ENCODE measurements at places on chromosomes 13 and 19.

GRCh38 chr13:21326155-21327031 is 132.7 kb downstream of the ZDHHC20 start:
- no peak for DNase-seq

GRCh38 chr13:29718694-29719093 is 123.2 kb upstream of the SLC7A1 start:
- DNase-seq: no peak

- DNase-seq: no peak
Observed at GRCh38 chr13:87259479-87260083, 411.6 kb upstream of the SLITRK5 start.

- DNase-seq: no peak
Observed at GRCh38 chr13:32041429-32041828, 9.9 kb downstream of the FRY start.

GRCh38 chr19:12265921-12266704 is 28.6 kb downstream of the ZNF44 start:
- DNase-seq: no peak

DNA sequence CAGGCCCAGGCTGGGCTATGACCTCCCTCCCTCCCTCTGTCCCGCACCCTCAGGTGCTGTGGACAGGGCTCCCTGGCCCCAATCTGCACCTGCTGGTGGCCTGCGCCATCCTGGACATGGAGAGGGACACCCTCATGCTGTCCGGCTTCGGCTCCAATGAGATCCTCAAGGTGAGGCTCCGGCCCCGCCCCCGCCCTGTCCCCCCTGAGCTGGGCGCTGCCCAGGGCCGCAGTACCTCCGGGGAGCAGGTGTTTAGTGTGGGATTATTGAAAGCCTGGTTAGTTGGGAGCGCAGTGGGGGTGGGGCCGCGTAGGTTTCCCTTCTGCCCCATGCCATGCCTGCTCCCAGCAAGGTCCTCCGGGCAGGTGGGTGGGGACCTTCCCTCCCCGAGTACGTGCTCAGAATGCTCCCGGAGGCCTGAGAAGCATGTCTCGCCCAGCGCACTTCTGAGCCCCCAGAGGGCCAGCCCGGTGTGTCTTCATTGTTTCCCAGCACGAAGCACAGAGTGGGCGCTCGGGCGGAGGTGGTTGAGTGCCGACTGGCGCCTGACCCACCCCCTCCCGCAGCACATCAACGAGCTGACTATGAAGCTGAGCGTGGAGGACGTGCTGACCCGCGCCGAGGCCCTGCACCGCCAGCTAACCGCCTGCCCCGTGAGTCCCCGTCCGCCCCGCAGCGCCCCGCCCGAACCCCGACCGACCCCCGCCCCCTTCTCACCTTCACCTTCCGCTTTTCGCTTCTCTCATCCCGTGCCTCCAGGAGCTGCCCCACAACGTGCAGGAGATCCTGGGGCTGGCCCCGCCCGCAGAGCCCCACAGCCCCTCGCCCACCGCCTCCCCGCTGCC is 8.8 kb downstream of the IL4I1 start:
- DNase-seq: no peak

- no peak for DNase-seq
Observed at GRCh38 chr19:10892256-10892655, 20.9 kb downstream of the CARM1 start.

- DNase-seq: no peak
Observed at GRCh38 chr13:95406176-95406575, 104.9 kb upstream of the ABCC4 start.

DNA sequence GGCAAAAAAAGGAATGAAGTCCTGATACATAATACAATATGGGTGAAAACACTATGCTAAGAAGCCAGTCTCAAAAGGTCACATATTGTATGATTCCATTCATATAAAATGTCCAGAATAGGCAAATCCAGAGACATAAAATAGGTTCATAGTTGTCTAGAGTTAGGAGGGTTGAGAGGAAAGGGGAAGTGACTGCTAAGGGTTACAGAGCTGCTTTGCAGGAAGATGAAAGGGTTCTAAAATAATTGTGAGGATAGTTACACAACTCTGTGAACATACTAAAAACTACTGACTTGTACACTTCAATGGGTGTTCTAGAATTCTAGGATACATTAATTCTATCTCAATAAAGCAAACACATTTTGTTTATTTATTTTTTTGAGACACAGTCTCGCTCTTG is 25.7 kb downstream of the CAB39L start:
- DNase-seq: no peak

GRCh38 chr19:49875857-49876421 is 1.2 kb downstream of the AKT1S1 start:
- DNase-seq: no peak

DNA sequence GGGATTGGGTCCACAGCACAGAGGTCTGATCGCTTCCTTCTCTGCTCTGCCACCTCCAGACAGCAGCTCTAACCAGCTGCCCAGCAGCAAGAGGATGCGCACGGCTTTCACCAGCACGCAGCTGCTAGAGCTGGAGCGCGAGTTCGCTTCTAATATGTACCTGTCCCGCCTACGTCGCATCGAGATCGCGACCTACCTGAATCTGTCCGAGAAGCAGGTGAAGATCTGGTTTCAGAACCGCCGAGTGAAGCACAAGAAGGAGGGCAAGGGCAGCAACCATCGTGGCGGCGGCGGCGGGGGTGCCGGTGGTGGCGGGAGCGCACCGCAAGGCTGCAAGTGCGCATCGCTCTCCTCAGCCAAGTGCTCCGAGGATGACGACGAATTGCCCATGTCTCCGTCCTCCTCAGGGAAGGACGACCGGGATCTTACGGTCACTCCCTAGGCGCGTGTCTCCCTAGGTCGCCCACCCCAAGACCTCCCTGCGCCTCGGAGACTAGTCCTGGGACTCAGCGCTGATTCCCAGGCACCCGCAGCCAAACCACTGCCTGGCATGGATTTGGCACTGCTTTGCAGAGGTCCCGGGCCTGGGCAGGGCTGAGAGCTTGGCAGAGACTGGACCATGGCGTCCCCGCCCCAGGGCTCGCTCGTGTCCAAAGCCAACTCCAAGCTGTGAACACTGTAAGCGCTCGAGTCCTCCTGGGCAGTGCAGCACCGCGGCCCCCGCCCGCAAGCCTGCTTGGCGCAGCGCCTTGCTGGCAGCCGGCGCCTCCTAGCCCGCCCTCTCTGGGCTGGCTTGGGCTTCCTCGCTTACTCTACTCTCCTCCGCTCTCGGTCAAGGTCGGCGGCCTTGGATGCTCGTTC is 1.5 kb downstream of the GSX1 start:
- DNase-seq: no peak

DNA sequence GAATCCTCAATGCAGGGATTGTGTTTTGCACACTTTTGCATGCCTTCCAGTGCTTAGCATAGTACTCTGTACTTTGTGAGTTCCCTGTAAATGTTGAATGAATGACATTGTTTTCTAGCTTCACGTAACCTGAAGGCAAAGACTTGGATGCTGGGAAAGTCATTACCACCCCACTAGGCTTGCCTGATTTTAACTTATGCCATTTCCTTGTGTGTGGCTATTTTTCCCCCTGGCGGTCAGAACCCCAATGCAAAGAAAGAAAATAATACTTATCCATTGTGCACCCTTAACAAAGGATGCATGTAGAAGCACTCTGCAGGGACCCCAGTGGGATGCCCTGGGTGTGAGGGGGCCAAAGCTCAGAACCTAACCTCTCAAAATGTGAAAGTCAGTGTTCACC is 1.2 kb upstream of the ENOX1 start:
- no peak for DNase-seq

DNA sequence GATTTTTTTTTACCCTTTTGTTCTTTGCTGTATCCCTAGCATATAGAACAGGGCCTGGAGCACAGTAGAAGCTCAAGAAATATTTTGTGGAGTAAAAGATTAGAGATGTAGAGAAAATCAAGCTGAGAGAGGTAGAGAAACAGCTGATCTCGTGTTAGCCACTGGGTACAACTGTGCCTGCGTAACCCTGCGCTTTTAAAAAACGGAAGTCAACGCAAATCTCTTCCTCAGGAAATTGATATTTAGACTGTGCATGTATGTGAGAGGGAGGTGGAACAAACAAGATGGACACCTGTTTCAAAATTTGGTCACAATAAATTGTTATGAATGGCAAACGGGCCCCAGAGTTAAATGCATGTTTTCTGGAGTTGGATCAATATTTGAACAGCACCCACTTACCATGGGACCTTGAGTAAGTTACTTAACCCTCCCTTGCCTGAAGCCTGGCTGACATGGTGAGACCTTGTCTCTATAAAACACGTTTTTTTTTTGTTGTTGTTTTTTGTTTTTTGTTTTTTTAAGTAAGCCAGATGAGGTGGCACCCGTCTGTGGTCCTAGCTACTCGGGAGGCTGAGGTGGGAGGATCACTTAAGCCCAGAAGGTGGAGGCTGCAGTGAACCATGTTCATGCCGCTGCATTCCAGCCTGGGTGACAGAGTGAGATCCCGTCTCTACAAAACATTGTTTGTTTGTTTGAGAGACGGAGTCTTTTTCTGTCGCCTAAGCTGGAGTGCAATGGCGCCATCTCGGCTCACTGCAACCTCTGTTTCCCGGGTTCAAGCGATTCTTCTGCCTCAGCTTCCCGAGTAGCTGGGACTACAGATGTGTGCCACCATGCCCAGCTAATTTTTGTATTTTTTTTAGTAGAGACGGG is 3.3 kb upstream of the EPOR start:
- no peak for DNase-seq

DNA sequence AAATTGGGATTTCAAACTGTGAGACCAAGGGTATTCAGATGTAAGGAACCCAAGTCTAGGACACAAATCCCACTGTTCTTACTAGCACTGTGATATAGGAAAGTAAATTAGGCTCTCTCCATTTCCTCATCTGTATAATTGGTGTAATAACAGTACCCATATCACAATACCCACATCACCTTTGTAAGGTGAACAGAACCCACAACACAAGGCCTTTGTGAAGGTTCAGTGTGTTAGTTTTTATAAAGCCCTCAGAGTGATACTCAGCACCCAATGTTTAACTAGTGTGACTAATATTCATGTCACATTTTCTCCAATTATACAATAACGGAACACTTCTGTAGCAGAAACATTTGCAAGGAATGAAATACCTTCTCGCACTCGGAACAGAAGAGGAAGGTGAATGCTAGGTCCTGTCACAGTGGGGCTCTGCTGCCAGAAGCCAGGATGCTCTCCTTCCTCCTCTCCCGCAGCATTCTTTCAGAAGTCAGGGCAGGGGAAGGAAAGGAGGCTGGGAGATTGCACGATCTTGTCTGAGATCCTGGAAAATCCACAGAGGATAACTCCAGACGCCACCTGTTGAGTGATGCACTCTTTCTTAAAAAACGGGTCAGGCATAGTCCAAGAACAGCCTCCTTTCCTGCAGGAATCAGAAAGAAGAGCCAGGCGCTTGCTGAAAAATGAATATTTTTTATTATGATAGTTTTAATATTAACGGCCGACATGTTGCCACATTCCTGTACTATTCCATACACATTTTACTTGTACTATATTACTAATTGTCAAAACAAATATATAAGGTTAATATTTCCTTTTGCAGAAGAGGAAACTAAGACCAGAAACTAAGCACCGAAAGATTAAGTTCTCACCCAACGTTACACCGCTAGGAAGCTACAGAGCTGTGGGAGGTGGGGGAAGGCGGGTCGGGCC is 762 bp downstream of the ZNF45 start:
- no peak for DNase-seq

Measured in NCI-H1417 treated with DMSO at 0.1 percent for 48 hours (cell line).